GM03348 (cell line): ENCODE measurements at places on chromosomes 12 and 14.
A peak's percentile ranks its signal among the peaks of the same experiment; 100 is the strongest.

DNA sequence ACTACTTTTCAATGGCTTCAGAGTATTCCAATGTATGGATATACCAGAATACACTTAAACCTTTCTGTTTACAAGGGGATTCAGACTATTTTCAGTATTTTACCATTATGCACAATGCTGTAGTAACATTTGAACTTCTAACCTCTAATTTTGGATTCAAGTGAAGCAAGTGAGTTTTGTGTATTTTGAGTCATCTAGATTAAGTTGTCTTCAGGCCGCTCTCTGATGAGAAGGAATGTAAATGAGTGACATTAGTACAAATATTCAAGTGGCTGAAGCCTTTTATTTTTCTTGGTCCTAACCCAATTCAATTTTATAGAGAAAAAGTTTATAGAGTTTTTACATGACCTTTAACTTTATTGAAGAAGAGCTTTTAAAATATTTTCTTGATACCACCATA is 125.6 kb downstream of the PDE3A start:
- no peak for DNase-seq

- DNase-seq: no peak
Measured at GRCh38 chr14:65150898-65151608, 48.7 kb upstream of the MAX start.

- peak; percentile 33 for DNase-seq
Measured at GRCh38 chr14:92413379-92413778, 90.4 kb downstream of the SLC24A4 start.

GRCh38 chr12:49804821-49805220 is 23.4 kb downstream of the NCKAP5L start:
- DNase-seq: no peak

DNA sequence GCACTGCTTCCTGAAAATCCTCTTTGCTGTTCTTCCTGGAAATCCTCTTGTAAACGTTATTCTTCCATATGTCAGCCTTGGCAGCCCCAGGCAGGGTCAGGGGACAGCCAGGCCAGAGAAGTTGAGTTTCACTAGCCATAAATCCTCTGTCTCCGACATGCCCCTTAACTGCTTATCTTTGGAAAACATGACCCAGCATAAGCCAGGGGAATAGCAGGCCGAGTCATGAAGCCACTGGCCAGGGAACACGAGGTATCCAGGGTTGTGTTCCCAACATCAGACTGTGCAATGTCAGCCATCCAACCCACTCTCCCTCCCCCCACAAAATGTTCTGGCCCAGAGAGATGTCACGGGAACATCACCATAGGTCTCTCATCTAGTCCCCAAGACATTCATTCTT is 453.9 kb downstream of the MED13L start:
- DNase-seq: no peak

DNA sequence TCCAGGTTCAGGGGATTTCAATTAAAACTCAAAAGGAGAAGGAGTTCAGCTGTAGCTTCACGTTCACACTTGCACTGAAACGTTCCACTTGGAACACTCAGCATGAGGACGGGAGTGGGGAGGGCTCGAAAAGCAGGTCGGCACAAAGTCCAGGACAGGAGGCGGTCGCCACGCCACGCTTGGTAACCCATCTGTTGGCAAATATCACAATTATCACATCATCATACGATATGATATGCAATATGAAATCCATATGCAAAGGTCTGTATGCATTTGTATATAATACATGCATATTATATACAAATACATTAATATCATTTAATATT is 17.2 kb downstream of the ADGRD1 start:
- DNase-seq: no peak

DNA sequence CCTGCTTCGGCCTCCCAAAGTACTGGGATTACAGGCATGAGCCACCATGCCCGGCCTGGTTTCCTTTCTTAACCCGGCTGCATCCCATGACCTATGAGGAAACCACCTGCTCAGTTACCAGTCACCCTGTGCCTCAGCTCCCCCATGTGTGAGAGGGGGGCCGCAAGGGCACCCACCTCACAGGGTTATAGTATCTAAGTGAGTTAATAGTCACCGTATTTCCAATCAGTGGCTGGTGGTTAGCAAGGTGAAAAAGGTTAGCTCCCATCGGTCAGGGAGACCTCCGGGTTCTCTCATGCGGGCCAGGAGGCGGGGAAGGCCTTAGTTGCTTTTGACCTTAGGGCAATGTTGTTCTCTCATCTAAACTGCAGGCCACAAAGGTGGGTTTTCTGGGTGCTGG is 6.7 kb downstream of the LRP1 start:
- DNase-seq: no peak

- DNase-seq: no peak
Measured at GRCh38 chr12:23115984-23116383, 491.0 kb downstream of the ETNK1 start.

DNA sequence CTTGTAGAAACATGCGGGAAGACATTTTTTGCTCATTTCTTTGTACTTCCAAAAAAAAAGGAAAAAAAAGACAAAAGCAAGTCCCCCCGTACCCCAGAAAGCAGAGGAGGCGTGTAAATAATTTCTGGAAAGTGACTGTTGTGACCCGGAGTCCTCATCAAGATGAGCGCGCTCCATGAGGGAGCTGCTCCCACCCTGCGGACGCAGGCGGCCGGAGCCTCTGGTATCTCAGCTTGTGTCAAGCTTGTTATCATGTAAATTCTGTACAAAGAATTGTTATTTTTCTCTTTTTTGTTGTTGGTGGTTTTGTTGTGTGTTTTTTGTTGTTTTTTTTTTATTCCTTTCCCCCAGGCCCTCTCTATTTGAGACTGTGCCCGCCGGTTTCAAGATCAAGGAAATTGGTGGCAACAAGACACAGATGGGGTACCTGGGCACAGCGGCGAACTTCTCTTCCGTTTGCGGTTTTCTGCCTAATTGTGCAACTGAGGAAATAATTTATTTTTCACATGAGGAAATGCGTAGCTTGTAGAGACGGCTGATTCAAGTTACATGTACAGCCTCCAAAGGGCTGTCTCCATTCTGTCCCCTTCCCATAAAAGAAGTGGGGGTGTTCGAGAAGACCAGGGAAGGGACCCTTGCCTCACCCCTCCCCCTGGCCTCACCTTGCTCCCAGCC is 27.0 kb downstream of the HPD start:
- no peak for DNase-seq

GRCh38 chr12:20260851-20261250 is 107.5 kb upstream of the PDE3A start:
- DNase-seq: no peak

DNA sequence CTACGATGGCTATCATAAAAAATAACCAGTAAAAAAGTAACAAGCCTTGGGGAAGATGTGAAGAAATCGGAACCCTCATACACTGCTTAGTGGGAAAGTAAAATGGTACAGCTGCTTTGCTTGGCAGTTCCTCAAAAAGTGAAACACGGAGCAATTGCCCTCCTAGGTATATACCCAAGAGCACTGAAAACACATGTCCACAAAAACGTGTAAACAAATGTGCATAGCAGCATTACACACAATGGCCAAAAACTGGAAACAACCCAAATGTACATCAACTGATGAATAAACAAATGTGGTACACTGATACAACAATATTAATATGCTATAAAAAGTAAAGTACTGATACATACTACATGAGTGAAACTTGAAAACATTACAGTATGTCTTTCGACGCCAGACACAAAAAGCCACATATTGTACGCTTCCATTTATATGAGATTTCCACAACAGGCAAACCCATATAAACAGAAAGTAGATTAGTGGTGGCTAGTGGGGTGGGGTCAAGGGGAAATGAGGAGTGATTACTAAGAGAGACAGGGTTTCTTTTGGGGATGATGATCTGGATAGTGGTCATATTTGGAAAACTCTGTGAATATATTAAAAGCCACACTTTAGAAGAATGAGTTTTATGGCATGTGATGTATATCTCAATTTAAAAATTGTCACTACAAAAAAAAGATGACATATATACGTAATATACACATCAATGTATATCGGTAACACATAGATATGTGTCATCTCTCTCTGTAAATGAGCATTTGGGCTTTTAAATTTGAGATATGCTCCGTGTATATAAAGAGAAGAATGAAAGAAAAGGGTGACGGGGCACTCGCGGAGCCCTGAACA is 996 bp downstream of the SLC41A2 start:
- no peak for DNase-seq

GRCh38 chr12:76020281-76020680 is 11.3 kb downstream of the PHLDA1 start:
- DNase-seq: peak; percentile 35

- DNase-seq: peak; percentile 100
Measured at GRCh38 chr14:104752735-104753527, at the start of gene SIVA1. TSS of gene SIVA1 (plus strand) at chr14:104753147. CDS start at chr14:104753202, 55 bp downstream.

DNA sequence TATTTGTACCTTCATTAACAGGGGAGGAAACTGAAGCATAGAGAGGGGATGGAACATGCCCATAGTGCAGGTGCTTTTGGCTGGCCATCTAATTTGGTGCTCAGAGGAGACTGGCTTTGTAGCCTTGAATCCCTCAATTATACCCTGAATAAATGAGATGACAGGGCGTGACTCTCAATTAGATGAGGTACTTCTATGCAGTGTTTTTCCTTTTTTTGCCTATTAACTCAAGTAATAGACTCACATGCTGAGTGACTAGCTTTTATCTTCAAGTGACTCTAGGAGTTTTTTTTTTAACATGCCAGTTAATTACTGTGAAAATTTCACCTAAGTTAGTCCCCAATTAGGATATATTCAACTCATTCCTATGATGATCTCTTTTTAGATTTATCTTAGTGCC is 243.7 kb downstream of the DACT1 start:
- DNase-seq: no peak

GRCh38 chr14:34682787-34683321 is 31.5 kb downstream of the CFL2 start:
- peak; percentile 44 for DNase-seq

- no peak for DNase-seq
Measured at GRCh38 chr14:34088914-34089313, 138.0 kb upstream of the EGLN3 start.

DNA sequence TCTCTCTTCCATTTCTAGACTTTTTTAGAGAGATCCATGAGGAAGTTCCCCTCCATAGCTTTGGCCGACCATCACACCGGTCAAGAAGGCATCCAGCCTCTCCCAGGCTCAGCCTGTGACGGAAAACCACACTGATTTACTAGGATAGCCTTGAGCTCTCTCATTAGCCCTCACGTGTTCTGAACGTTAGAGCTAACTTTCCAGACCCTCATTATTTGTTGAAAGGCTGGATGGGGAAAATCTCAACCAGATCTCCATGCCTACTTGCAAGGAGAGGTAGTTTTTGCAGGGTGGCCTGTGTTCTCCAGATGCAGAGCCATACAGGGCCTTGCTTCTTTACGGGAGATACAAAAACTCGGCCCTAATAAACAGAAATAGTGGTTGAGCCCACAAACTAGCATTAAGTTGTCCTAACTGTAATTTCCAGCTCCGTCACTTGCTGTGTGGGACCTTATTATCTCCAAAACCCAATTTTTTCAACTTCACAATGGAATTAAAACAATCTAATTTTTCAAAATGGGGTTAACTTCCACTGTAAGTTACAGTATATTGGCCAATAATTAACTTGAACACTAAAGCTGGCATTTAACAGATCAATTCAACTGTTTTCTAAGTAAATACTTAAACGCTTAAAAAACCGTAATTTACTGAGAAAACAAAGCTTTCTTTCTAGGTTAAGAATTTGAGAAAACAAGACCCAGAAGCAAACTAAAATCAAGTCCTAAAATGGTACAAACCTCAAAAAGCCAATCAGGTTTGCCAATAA is 65.3 kb downstream of the KLHL28 start:
- DNase-seq: no peak

DNA sequence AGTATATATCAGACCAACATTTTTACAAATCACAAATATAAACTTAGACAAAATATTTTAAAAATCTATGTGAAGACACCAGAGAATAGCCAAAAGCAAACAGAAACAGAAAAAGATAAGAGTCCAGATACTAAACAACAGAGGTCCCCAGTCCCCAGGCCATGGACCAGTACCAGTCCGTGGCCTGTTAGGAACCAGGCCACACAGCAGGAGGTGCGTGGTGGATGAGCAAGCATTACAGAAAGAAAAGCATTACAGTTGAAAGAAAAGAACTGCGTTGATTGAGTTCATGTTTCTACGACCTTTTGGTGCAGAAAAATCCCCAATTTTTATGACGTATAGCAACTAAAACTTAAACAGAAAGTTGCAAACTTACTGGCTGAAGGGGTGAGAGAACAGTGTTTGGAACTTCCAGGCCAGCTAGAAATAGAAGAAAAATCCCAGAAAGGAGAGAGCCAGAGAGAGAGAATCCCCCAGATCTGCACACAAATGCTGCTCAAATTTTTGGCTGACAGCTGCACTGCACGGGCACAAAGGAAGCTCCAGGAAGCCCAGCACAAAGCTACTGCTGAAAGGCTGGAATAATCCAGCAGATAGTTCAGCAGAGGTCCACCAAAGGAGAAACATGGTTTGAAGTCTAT is 159.6 kb upstream of the C14orf180 start:
- DNase-seq: no peak

- no peak for DNase-seq
Measured at GRCh38 chr12:25578411-25579143, 25.5 kb upstream of the LMNTD1 start.

GRCh38 chr14:95533391-95533821 is 1.4 kb upstream of the GLRX5 start:
- DNase-seq: no peak

DNA sequence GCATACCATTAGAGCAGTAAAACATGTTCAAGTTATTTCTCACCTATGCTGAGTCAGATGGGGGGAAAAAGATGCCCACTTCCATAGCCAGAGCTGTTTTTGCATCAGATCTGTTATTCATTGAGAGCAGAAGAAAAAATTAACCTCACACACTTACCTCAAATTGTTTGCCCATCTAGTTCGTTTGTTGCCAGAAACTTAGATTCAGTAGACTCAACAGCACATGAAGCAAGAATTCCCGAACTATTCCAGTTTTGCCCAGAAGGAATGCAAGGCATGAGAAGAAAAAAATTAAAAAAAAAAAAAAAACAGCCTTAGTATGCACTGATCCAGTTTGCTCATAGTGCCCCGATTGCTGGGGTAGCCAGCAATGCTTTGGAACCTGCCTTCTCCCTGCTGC is 12.4 kb upstream of the DPF3 start:
- peak; percentile 77 for DNase-seq

- DNase-seq: no peak
Measured at GRCh38 chr14:98945611-98946570, 326.1 kb downstream of the BCL11B start.

- DNase-seq: no peak
Measured at GRCh38 chr12:55610598-55610997, 26.1 kb upstream of the OR10P1 start.

DNA sequence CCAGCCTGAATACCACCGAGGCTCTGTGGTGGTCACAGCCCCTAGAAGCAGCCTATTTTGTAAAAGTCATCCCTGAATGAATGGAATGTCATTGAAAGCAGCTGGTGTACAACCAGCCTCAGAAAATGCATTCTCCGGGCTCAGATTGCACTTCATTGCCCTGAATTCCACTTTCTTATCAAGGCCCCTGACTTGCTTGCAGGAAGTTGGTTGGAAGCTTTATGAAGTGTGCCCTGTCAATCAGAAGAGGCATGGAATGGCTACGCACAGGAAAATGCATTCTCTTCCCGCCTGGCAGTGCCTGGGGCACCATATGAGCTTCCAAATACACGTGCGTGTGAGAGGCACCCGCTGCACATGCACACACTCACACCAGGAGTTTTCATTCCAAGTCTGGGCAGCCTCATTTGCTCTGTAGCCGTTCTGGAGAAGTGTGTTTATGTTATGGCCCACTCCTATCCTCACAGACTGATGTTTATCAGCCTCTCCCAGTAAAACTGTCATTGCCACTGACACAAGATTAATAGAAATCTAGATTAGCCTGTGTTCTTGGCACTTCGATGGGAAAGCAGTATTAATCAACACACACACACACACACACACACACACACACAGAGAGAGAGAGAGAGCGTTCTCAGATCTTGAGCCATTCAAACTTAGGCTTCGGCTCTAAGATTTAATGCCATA is 63.9 kb downstream of the NUAK1 start:
- DNase-seq: no peak
